Stimulated activated CD4-positive, alpha-beta T cell treated with anti-CD3 and anti-CD28 coated beads, Interleukin-4, amount 100 ng/mL, for 1 hour (primary cell): ENCODE measurements at places on chromosomes 12 and 14.

DNA sequence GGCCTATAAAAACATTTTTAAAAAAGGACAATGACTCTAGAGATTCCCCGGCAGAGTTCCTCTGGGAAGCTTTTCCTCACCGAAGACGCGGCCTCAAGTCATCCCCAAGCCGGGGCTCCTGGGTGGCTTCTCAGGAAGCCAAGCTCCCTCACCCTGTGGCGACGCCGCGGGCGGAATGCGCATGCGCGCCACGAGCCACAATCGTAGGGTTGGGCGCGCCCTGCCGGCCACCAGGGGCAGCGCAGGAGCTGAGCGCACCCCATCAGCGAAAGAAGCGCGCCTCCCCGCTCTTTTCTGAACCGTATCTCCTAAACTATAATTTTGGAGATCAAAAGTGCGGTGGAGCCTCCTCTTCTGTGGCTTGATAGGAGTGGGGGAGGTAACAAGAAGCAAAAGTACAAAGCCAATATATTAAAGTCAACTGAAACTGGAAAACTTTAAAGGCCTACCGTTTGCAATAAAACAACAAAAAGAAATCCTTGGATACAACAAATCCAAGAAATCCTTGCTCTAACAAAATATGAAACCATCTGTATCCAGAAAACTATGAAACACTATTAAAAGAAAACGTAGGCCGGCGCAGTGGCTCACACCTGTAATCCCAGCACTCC is 17.4 kb upstream of the CHFR start:
- peak; percentile 95 for DNase-seq

- DNase-seq: no peak
Measured at GRCh38 chr14:95133282-95133681, 24.0 kb downstream of the DICER1 start.

DNA sequence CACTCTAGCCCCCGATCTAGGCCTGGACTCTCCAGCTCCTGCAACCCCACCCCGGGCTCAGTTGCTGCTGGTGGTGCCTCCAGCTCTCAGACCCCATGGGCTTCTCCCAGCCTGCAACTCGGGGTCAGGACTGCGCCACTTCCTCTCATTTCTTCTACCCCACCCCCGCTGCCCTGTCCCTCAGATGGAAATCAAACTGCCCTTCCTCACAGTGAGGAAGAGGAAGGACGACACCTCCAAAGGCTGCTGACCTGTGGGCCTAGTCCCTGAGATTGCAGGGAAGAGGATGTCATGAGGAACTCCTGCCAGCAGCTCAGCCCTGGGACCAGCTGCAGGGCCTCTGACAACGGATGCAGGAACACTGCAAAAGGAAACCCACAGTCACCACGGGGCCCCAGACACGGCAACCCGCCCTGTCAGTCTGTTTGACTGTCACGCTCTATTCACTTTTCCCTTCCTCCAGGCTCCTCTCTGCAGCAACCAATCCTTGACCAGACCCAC is 29.3 kb upstream of the PNMA1 start:
- DNase-seq: peak; percentile 58

DNA sequence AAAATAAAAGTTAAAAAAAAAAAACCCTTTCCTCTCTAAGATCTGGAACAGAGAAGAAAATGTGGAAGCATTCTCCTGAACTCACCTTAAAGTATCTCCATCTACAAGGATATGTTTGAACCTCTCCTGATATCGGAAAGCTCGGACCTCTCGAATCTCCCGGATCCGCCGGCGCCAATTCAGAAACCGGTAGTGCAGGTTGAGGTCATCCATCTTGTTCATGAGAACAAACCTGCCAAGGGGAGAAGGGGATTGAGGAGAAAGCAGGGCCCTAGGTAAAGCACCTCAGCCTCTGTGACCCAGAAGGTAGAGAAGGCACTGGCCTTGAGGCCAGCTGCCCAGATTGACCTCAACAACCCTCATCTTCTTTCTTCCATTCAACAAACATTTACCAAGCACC is 2.2 kb downstream of the SPRYD3 start:
- no peak for DNase-seq

DNA sequence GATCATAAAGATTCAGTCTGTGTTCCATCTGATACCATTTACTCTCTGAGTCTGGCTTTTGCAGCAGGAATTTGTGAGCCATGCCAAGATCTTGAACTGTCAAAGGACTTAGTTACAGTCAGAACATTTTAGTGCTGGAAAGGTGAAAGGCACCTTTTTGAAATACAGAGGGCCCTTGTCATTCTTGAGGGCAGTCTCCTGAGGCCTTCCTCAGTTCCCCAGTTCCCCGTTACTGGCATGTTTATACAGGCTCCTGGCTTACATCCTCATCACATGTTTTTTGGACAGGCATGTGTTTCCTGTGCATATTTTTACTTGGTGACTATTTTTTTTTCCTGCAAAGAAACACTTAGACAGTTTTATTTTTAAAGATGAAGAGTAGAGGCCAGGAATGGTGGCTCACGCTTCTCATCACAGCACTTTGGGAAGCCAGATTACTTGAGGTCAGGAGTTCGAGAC is 21.0 kb downstream of the CFAP54 start:
- DNase-seq: no peak

DNA sequence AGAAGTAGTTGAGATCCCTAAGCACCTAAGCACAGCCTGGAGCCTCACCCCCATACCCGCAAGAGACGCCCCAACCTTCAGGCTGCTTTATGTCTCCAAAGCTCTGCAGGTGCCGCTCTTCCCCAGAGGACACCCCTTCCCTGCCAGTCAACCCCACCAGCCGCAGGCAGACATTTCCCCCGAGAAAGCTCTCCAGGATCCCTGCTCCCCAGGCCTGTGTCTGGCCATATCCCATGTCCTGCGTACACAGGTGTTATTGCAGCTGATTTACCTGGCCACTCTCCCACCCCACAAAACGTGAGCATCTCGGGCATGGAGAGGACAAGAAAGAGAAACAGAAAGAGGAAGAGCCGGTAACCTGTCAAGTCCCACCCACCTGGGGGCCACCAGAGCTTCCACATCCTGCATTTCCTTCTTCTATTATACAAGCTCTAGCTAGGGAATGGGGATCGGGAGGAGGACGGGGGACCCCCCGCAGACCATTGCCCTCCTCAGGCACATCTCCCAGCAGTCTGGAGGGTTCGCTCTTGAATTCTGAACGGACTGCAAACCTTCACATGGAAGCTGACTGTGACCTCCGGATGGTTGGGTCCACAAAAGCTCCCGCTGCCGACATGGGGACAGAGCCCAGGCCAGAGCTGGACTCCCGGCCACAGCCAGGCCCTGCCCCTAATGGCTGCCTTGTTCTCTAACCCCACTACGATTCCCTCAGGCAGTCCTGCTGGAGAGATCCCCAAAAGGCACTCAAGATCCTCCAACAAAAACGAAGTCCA is 17.6 kb downstream of the CCDC88C start:
- DNase-seq: peak; percentile 46

DNA sequence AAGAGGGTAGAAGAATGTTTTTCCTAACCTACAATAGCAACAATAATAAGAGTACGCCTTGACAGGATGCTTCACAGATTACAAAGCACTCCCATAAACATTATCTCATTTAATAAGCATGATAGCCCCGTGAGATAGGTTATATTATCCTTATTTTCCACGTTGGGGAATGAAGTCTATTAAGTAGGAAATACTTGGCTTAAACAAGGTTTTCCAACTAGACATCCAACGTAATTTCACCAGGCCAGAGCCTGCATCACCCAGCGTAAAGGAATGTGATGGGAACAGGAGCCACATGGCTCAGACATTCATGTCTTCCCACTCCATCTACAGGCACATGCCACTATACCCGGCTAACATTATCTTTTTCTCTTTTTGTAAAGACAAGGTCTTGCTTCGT is 223.4 kb upstream of the AMIGO2 start:
- no peak for DNase-seq

- no peak for DNase-seq
Measured at GRCh38 chr14:75246546-75247285, 31.9 kb upstream of the FOS start.

DNA sequence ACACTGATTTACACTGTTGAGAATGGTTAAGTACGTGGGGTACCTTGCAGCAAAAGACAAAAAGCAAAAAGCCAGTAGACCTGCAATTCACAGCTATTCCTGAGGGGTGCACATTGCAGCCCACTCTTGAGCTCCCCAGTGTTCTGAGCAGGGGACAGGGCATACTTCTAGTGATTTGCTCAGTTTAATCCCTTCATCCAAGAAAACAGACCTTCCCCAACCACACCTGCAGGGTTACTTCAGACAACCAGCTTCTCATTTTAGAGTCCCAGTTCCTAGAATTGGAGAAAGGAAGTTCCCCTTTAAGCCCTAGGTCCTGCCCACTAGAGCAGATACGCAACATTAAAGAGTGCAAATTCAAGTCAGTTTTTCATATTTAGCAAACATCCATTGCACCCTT is 3.6 kb upstream of the WSB2 start:
- DNase-seq: no peak

DNA sequence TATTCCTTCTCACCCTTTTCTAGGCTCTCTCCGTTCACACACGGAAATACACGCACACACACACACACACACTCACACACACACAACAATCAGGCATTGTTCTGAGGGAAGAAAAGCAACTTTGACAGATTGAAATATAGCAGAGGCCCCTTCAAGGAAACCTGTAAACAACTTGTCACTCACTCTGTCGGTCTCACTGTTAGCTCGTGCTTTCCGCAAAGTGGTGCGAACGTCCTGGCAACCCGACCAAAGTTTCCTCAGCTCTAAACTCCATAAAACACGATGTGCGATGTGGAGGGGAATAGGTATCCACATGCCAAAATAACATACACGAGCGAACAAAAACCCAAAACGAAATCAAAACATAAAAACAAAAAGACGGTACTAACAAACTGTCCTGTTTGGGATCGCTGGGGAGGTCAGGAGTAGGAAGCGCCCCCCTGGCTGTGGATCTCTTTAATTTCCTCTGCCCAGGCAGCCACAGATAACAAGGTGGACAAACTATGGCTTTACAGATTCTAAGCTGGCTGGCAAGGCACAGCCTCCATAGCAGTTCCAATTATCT is 822 bp upstream of the SOX5 start:
- DNase-seq: no peak

DNA sequence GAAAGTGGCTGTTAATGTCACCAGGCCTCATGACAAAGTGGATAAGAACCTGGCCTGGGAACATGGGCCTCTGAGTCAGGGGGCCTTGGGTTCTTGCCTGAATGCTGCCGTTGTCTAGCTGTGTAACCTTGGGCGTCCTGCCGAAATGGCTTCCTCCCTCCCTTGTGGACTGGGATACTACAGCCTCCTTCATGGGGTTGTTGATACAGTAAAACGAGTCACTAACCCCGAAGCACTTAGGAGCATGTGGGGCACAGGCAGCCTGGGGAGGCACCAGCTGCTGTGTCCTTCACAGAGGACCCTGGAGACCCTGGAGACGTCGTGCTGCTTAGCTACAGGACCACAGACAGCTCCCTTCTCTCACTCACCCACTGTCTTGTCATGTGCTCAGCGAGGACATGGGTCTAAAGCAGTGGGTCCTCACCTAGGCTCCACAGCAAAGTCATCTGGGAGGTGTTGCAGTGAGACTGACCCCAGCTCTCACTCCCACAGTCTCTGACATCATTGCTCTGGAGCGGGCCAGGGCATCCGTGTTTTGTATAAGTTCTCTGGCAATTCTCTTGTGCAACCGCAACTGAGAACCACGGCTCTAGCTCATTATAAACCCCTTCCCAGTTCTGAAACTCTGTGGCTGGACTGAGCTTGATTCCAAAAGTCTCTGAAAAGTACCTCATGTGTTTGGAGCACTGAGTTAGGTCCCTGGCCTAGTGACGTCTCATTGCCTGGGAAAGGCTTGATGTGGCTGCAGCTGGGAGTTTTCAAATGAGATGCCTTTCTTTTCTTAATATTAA is 42.1 kb downstream of the SERPINA3 start:
- DNase-seq: no peak
